ENCODE measurements at places on chromosomes 6 and 20.

GRCh38 chr6:130296854-130297253, 69.0 kb upstream of the TMEM200A start:
- H3K36me3 ChIP-seq = no peaks in the 10 kb centered on the region
- no peak overlapping the region for H3K4me3 ChIP-seq
- H3K4me1 ChIP-seq = no peaks in the 10 kb centered on the region
- no peak for DNase-seq
- no peak overlapping the region for H3K27ac ChIP-seq
- H3K27me3 ChIP-seq = no peaks in the 10 kb centered on the region

DNA sequence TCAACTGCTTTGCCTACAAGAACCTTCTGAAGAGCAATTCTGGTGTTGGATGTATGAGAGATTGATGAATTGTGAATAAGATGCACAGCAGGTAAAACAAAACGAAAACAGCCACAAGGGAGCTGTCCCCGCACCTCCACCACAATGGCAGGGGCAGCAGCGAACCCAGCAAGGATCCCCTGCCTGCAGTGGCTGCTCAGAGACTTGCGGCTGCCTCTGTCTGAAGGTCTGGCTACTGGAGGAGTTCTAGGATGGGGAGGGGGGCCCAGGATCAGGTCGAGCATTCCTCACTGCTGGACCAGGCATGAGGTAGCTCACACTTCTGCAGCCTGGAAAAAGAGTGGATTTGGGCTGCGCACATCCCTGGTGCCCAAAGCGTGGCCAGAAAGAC, 523.5 kb downstream of the CDH26 start:
- H3K4me3 ChIP-seq = no peak overlapping the region
- H3K4me1 ChIP-seq = no peaks in the 10 kb centered on the region
- DNase-seq = no peak
- no peak overlapping the region for H3K27ac ChIP-seq
- no peaks in the 10 kb centered on the region for H3K36me3 ChIP-seq
- no peaks in the 10 kb centered on the region for H3K27me3 ChIP-seq

DNA sequence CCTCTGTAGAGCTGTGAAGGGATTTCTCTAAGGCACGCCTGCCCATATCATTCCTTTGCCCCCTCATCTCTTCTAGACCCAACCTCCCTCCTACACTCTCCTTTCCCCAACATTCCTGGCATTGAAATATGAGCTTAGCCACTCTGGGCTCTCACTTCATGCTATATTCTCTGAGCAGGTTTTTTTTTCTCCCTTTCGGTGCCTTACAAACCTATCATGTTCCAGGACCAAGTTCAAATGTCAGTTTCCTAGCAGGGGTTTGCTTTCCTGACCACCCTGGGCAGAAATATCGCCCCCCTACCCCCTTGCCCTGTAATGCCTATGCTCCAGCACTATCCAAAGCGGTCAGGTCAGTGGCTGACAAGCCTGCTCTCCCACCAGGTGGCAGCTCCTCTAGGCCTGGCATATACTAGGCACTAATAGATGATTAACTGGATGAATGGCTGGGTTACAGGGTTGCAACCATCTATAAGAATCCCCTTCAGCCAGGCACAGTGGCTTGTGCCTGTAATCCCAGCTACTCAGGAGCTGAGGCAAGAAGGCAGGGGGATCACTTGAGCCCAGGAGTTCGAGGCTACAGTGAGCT, 25.7 kb upstream of the AAR2 start:
- no peaks in the 10 kb centered on the region for H3K4me1 ChIP-seq
- H3K27me3 ChIP-seq = no peaks in the 10 kb centered on the region
- H3K27ac ChIP-seq = no peak overlapping the region
- no peak overlapping the region for H3K4me3 ChIP-seq
- H3K36me3 ChIP-seq = peaks cover 10% of the 10 kb centered on the region

DNA sequence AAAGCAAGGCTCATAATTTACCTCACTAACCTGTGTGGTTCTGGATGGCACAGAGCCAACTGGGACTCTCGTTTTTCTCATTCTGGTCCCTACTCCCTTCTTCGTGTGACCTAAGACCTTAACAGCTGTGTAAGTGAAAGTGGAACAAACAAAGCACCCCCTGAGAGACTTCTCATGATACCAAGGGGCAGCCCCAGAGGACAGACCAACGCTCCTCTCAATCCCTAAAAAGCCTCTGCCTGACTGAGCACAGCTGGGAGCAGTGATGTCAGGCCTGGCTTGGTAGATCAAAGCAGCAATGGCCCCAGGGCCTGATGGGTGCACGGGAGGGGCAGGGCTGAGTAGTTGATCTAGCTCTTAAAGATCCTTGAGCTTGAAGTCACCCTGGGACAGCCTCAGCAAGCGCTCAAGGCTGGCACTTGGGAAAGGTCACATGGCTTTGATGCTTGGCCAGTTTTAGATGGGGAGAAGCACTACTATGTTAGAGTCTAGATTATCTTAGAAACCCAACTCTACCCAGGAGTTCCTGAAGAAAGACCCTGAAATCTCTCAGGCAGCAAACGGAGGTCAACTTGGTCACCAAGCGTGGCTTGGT, 16.2 kb upstream of the TGM2 start:
- no peak for DNase-seq
- H3K27me3 ChIP-seq = no peaks in the 10 kb centered on the region
- H3K27ac ChIP-seq = no peak overlapping the region
- H3K36me3 ChIP-seq = no peaks in the 10 kb centered on the region

GRCh38 chr20:63628246-63628975, 1.5 kb upstream of the GMEB2 start:
- H3K4me1 ChIP-seq = peaks cover 39% of the 10 kb centered on the region
- peak overlapping the region; percentile 100 for H3K27ac ChIP-seq
- DNase-seq = no peak
- no peaks in the 10 kb centered on the region for H3K27me3 ChIP-seq

GRCh38 chr20:38194971-38195504, 30.0 kb upstream of the TGM2 start:
- no peak overlapping the region for H3K4me3 ChIP-seq
- DNase-seq = no peak
- no peaks in the 10 kb centered on the region for H3K36me3 ChIP-seq

GRCh38 chr6:108176281-108177089, 10.7 kb downstream of the NR2E1 start:
- H3K36me3 ChIP-seq = no peaks in the 10 kb centered on the region
- no peak for DNase-seq
- H3K27me3 ChIP-seq = peaks cover 14% of the 10 kb centered on the region
- peaks cover 15% of the 10 kb centered on the region for H3K4me1 ChIP-seq
- no peak overlapping the region for H3K27ac ChIP-seq
- H3K4me3 ChIP-seq = peak overlapping the region; percentile 39

DNA sequence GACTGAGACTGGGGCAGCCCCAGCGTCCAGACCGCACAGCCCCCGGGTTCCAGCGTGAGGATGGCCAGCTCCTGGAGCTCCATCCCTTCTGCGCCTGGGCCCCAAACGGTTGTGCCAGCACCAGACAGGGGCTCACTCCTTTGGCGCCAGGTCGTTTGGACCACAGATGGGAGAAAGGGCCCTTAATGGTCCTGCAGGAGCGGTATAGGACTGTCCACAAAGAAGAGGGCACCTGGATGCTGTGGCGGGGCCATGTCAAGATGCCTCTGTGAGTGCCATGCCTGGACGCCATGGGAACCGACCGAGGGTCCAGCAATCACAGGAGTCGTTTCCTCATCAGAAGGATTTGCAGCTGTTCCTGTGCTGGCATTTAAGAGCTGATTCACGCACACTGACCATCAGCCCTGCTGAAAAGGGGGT, 82.7 kb downstream of the DLL1 start:
- no peak overlapping the region for H3K27ac ChIP-seq
- H3K36me3 ChIP-seq = no peaks in the 10 kb centered on the region
- peaks cover 57% of the 10 kb centered on the region for H3K27me3 ChIP-seq
- H3K4me1 ChIP-seq = no peaks in the 10 kb centered on the region
- H3K4me3 ChIP-seq = no peak overlapping the region

GRCh38 chr6:39260456-39260855, 31.2 kb upstream of the KCNK5 start:
- H3K4me1 ChIP-seq = no peaks in the 10 kb centered on the region
- no peak overlapping the region for H3K4me3 ChIP-seq
- H3K36me3 ChIP-seq = no peaks in the 10 kb centered on the region
- H3K27me3 ChIP-seq = peaks cover 32% of the 10 kb centered on the region
- no peak overlapping the region for H3K27ac ChIP-seq
- no peak for DNase-seq

- no peaks in the 10 kb centered on the region for H3K36me3 ChIP-seq
- H3K4me1 ChIP-seq = peaks cover 22% of the 10 kb centered on the region
- H3K4me3 ChIP-seq = no peak overlapping the region
- no peak overlapping the region for H3K27ac ChIP-seq
- no peak for DNase-seq
Measured at GRCh38 chr6:169156108-169156792, 97.4 kb downstream of the THBS2 start.

- H3K36me3 ChIP-seq = no peaks in the 10 kb centered on the region
- DNase-seq = no peak
- H3K27ac ChIP-seq = no peak overlapping the region
- H3K4me3 ChIP-seq = no peak overlapping the region
- H3K4me1 ChIP-seq = no peaks in the 10 kb centered on the region
Measured at GRCh38 chr20:22752324-22752723, 168.0 kb upstream of the FOXA2 start.

DNA sequence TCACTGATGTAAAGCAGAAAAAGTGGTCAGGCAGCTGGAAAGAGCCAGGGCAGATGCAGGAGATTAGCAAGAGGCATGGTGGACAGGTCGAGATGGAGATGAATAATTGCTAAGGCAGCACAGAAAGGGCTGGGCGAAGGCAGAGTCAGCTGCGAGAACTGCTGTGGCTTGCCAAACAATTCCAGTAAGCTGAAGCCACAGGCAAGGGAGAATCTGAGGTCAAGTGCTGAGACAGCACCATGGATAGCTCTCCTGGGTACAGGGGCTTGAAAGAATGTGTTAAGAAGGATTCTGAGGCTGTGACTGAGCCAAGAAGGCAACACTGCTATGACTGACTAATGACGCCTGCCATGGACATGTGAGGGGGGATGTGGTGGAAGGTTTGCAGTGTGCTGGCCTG, 220.8 kb upstream of the FOXA2 start:
- no peaks in the 10 kb centered on the region for H3K36me3 ChIP-seq
- no peak overlapping the region for H3K4me3 ChIP-seq

DNA sequence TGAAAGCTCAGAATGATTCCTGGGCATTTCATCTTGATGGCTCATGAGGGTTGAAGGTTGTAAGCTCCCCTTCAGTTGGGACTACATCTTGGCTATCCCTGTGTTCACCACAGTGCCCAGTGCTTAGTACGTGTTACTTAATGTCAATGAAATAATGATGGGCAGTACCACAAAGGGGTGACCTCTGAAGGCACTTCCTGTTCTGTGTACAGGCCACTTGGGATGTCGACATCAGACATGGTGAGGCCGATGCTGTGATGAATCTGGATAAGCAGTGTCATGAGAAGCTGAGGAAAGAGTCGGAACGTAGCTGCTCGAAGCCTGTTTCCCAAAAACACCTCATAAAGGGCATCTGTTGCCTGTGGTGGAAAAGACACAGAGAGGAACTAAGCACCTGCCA, 27.6 kb upstream of the RBL1 start:
- H3K4me1 ChIP-seq = no peaks in the 10 kb centered on the region
- no peaks in the 10 kb centered on the region for H3K27me3 ChIP-seq
- no peaks in the 10 kb centered on the region for H3K36me3 ChIP-seq
- H3K27ac ChIP-seq = no peak overlapping the region
- no peak overlapping the region for H3K4me3 ChIP-seq
- no peak for DNase-seq

- H3K4me3 ChIP-seq = no peak overlapping the region
- no peak overlapping the region for H3K27ac ChIP-seq
- peaks cover 35% of the 10 kb centered on the region for H3K4me1 ChIP-seq
- peaks cover 51% of the 10 kb centered on the region for H3K36me3 ChIP-seq
- H3K27me3 ChIP-seq = no peaks in the 10 kb centered on the region
- DNase-seq = no peak
Measured at GRCh38 chr6:118931436-118931835, 3.5 kb downstream of the MCM9 start.

- no peaks in the 10 kb centered on the region for H3K27me3 ChIP-seq
- no peaks in the 10 kb centered on the region for H3K36me3 ChIP-seq
- H3K27ac ChIP-seq = no peak overlapping the region
- no peak for DNase-seq
- H3K4me1 ChIP-seq = peaks cover 41% of the 10 kb centered on the region
Measured at GRCh38 chr6:1290805-1291204, 21.1 kb upstream of the FOXQ1 start.

DNA sequence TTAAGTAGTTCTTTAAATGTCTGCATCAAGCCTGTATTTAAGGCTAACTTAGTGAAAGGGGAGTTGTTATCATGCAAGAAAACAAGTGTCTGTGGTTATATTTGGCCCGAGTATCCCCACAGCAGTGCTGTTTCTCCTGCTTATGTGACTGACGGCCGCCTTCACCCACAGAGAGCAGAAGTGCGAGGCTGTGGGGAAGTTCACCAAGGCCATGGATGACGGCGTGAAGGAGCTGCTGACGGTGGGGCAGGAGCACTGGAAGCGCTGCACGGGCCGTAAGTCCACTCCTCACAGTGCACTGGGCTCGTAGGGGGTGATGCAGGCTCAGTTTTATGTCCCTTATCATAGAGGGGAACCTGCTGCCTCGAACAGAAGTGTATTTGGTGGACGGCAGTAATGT, 53.2 kb upstream of the SYNJ2 start:
- H3K4me3 ChIP-seq = no peak overlapping the region
- no peak overlapping the region for H3K27ac ChIP-seq
- no peak for DNase-seq
- peaks cover 10% of the 10 kb centered on the region for H3K36me3 ChIP-seq
- no peaks in the 10 kb centered on the region for H3K27me3 ChIP-seq

GRCh38 chr20:37336369-37337207, 9.4 kb upstream of the SRC start:
- no peak for DNase-seq
- no peak overlapping the region for H3K4me3 ChIP-seq
- H3K36me3 ChIP-seq = no peaks in the 10 kb centered on the region
- peaks cover 30% of the 10 kb centered on the region for H3K4me1 ChIP-seq

GRCh38 chr6:42974919-42975505, 4.0 kb downstream of the PEX6 start:
- H3K4me3 ChIP-seq = no peak overlapping the region
- no peak overlapping the region for H3K27ac ChIP-seq
- no peaks in the 10 kb centered on the region for H3K27me3 ChIP-seq
- peaks cover 47% of the 10 kb centered on the region for H3K4me1 ChIP-seq
- DNase-seq = no peak

DNA sequence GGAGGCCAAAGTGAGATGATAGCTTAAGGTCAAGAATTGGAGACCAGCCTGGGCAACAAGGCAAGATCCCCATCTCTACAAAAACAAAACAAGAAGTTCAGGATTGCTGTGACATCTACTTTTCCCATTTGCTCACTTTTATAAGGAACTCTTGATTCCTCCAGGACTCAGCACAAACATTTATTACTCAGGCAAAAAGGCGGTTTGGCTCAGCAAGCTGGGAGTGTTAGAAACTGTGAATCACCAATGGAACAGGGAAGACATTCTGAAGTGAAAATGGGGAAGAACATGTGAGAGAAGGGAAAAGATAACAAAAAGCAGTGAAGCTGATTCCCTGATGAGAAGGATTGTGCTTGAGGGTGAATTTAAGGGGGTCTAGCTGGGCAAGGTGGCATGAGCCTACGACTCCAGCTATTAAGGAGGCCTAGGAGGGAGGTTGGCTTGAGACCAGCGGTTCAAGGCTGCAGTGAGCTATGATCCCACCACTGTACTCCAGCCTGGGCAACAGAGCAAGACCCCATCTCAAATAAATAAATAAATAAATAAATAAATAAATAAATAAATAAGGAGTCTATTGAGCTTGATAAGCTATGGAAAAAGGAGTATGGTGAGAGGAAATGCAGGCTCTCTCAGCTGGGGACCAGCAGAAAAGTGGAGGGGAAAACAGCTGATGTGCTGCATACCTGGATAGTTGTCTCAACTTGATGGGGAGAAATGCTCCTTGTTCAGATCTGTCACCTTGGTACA, 65.4 kb upstream of the HDDC2 start:
- DNase-seq = no peak
- H3K4me1 ChIP-seq = peaks cover 14% of the 10 kb centered on the region
- no peak overlapping the region for H3K27ac ChIP-seq
- H3K4me3 ChIP-seq = no peak overlapping the region
- no peaks in the 10 kb centered on the region for H3K27me3 ChIP-seq
